ENCODE measurements at places on chromosomes 2 and 18.

GRCh38 chr18:46754661-46755292 is 2.1 kb downstream of the ST8SIA5 start:
- no peak for DNase-seq

GRCh38 chr2:219247678-219248642 is 2.7 kb downstream of the STK16 start:
- DNase-seq: no peak

DNA sequence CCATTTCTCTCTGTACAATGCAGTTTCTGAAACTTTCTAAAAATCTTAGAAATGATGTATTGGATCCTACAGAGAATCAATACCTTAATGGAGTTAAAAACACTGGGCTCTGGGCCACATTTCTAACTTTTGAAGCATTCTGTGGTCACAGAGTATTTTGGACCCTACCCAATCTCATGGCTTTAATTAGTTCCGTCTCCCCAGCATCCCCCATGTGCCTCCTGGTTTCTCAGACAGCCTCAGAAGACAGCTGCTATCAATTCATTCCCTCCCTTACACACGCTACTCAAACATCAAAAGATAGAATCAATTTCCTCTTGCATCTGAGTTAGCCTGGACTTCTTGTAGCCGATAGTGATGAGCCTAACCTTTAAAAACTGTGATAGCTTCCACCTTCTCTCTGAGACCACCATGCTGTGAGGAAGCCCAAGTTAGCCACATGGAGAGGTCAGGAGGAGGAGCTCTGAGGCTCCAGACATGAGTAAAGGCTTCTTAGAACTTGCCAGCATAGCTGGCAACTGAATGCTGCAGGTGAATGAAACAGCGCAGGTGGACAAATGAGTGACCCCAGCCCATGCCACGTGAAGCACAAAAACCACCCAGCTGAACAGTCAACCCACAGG is 10.4 kb downstream of the ADCY3 start:
- DNase-seq: no peak

DNA sequence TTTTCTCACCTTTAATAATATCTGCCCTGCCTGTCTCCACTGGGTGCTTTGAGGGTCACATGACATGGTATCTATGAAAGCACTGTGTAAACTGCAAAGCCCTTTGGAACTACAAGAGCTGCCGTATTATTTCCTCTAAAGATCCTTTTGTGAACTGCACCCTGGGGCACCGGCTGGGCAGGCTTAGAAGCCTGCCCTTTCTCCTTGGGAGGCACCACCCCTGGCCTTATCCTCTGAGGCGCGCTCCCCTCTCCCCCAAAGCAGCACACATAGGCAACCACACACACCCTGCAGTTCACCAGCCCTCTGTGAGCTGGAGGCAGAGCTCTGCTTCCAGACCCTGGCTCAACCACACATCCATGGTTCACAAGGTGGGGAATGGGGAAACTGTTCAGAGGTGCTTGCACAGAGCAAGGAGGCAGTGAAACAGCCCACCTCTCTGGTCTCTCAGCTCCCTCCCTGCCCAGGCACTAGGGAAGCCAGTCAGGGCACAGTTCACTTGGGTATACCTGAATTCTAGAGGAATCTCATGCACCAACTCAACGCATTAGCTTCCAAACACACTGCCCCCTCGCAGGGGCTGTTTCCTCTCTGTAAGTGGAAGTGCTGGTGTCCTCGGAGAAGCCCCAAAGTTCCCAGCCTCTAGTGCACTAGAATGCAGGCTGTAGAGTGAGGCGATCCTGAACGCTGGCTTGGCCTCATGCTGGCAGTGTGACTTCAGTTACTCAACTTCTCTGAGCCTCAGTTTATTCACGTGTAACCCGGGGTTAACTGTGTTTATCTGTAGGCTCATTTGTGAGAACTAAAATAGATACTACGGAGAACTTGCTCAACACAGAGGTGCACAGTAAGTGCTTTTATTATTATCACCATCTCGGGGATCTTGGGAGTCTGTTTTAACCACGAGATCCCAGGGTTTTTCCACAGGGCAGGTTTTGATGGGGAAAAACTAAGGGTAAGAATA is 11.0 kb downstream of the SIGLEC15 start:
- no peak for DNase-seq

DNA sequence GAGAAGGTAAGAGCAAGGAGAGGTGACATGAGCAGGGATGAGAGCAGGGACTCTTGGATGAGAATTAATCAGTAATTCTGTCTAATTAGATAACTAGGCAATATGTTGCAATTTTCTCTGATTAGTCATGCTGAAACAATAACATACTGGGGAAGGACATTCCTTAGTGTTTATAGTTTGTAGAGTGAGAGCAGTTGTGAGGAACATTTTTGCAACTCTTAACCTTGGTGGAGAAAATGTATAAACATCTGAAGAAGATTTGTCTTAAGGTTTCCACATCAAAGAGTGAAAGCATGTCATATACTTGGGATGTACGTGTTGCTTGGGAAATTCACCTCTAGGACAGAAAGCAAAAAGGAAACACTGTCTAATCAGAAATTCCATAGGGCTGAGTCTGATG is 955.4 kb upstream of the FANCL start:
- no peak for DNase-seq

GRCh38 chr2:33488178-33488690 is 11.8 kb downstream of the RASGRP3 start:
- no peak for DNase-seq

DNA sequence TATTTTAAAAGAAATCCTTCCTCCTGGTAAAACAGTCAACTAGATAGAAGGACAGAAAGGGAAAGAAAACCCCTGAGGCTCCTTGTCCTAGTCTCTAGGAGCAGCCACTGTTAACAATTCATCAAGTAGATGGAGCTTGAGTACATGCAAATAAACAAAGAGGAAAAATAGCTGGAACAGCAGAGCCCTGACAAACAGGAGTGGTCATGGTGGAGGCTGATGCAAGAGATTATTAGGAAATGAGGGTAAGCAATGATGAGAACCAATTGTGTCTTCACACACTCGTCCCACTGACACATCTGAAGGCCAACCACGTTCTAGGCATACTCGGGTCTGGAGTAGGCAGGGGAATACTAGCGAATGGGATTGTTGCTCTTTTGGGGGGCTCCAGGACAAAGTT is 9.2 kb downstream of the DLGAP1 start:
- DNase-seq: no peak

GRCh38 chr2:7835151-7835550 is 846.7 kb upstream of the ID2 start:
- DNase-seq: no peak

DNA sequence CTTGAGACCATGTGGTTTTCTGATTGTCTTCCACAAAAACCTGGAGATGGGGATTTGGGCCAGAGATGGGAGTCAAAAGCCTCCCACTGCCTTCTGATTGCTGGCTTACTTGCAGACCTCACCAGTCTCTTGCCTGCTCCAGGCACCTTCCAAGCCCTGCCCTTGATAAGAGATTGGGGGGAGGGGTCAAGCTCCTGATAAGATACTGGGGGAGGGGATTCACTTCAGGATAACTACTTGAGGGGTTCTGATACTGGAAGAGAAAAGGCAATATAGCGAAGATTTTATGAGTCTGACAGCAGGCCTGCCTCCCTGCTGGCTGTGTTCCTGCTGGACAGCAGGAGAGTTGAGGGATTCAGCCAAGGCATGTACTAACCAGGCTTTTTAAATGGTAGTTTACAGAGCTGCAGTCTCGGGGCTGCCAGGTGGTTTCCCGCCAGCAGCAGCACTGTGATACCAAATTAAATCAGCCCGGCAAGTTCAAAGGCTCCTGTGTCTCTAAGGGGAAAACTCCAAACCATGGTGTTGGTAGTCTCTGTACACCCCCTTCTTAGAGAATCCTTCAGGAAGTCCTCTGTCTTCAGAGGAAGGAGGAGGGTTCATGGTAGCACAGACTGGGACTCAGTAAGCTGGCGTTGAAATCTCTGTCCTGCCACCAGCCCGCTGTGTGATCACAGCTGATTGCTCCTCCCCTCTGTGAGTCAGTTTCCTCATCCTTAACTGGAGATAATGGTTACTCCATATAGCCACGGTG is 58.3 kb downstream of the FBXO36 start:
- DNase-seq: no peak

- no peak for DNase-seq
Observed at GRCh38 chr2:141331127-141331526, 799.7 kb downstream of the LRP1B start.

DNA sequence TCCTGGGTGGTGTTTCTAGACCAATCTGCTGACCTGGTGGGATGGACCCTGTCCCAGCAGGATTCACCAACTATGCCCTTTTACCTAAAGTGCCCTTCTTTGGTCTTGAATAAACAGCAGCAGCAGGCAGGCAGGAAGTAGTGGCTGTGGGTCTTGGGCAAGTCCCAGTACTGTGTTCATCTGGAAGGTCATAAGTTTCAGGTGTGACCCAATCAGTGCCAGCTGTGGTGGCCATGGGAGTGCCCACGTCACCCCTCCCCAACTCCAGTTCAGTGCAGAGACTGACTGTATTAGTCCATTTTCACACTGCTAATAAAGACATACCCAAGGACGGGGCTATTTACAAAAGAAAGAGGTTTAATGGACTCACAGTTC is 148.3 kb upstream of the SRD5A2 start:
- DNase-seq: no peak

DNA sequence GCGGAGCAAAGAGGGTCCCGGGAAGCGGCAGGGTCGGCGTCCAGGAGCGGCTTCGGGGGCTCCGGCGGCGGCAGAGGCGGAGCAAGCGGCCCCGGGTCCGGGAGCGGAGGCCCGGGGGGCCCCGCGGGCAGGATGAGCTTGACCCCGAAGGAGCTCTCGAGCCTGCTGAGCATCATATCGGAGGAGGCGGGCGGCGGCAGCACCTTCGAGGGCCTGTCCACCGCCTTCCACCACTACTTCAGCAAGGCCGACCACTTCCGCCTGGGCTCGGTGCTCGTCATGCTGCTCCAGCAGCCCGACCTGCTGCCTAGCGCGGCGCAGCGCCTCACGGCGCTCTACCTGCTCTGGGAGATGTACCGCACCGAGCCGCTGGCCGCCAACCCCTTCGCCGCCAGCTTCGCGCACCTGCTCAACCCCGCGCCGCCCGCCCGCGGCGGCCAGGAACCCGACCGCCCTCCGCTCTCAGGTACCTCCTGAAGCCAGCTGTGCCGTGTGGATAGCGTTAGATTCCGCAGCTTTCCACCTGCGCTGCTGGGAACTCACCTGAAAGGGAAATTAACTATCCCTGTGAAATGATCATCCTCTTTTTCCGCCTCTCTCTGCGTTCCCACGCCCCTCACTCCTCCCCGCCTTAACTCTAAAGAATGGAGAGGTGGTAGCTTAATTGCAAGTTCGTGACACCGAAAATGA is 472 bp downstream of the CNOT11 start:
- DNase-seq: peak; percentile 47

DNA sequence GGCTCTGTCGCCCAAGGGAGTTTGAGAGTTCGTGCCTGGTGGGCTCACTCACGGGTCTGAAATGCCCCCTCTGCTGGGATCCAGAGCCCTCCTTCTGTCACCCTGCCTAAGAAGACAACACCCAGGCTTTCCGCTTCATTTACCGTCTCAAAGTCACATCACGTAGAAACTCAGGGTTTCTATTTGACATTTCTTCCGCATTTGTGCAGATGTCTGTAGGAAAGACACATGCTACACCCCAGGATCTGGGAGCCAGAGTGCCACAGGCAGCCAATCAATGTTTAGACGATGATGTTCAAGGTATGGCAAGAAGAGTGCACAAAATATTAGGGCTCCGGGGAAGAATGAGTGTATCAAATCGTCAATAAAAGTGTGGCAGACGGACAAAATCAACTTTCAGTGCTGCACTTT is 24.4 kb upstream of the ACKR3 start:
- no peak for DNase-seq

GRCh38 chr2:149141046-149141445 is 102.5 kb downstream of the LYPD6B start:
- no peak for DNase-seq

- DNase-seq: no peak
Observed at GRCh38 chr2:99660616-99661406, 171.0 kb upstream of the REV1 start.

DNA sequence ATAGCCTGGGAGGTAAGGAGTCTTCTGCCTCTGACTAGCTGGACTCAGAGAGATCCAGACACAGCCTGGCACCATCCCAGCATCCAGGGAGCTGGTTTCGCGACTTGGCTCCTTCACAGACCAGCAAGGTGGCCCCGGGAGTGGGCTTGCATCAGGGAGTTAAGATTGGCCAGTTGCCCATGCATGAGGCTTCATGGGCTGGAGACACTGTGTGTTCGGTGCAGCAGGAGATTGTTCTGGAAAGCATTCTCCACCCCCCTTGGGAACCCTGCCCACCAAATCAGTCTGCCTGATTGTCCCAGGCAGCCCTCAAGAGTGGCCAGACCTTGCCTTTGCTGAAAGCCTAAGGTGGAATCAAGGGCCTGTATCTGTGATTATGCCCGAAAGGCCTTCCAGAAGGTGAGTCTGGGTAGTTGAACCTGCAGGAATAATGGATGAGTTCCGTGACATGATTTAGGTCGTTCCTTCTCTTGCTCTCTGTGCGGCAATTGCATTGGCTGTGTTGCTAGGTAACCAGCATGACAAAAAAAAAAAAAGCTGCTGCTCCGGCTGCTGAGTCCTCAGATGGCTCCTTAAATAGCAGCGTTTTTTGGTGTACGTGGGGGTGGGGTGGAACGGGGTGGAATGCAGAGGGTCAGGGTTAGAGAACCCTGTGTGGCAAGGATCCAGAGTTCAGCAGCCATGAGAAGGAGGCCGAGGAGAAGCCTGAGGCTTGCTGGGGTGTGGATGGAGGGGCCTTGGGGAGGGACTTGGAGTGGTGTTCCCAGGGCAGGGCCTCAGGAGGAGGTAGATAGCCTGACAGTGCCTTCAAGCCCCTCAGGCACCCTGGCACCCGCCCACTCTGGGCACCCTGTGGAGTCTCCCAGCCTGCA is 93.0 kb upstream of the MCFD2 start:
- DNase-seq: no peak

- no peak for DNase-seq
Observed at GRCh38 chr2:127047716-127048617, 59.0 kb downstream of the BIN1 start.

DNA sequence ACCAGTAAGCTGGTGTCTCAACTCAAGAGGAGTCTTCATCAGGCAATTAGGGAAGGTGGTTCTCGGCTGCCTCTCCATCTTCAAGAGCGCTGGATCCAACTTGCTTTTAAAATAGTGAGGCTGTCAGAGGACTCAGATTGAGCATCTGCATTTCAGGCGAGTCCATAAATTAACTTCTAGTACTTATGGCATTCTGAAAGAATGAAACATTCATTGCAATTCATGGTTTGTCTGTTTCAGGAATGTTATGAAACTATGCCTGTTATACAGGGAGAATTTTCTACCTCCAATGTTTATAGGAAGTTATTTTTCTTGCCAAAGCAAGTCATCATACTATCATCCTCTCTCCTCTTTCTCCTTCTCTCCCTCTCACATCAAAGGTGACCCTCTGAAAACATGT is 883.2 kb downstream of the SLC4A3 start:
- no peak for DNase-seq

Measured in activated CD4-positive, alpha-beta T cell treated with anti-CD3 and anti-CD28 coated beads for 24 hours (primary cell).